ENCODE measurements at places on chromosomes 7 and 10.

GRCh38 chr10:74977072-74977471 lies 134.4 kb upstream of the SAMD8 start:
- no peak for DNase-seq

DNA sequence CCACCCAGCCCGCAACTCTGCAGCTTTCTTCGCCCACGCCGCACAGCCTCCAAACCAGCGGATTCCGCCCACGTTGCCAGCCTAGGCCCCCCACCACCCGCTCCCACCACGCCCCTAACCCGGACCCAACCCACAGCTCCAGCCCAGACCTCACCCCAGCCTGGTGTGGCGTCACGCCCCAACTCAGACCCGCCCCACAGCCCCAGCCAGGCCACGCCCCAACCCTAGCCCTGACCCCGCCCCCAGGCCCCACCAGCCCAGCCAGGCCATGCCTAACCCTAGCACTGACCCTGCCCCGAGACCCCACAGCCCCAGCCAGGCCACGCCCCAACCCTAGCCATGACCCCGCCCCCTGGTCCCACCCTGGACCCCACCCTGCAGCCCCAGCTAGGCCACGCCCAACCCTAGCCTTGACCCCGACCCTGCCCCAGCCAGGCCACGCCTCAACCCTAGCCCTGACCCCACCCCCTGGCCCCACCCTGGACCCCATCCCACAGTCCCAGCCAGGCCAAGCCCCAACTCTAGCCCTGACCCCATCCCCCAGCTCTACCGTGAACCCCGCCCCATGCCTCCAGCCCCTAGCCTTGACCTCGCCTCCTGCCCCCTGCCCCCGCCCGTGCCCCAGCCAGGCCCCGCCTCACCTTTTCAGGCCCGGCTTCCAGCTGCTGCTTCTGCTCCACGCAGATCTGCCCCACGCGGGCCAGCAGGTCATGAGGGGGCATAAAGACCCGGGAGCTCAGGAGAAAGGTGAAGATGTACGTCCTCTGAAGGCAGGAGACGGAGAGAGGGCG lies 64.0 kb downstream of the RASGEF1A start:
- DNase-seq: peak; percentile 56

DNA sequence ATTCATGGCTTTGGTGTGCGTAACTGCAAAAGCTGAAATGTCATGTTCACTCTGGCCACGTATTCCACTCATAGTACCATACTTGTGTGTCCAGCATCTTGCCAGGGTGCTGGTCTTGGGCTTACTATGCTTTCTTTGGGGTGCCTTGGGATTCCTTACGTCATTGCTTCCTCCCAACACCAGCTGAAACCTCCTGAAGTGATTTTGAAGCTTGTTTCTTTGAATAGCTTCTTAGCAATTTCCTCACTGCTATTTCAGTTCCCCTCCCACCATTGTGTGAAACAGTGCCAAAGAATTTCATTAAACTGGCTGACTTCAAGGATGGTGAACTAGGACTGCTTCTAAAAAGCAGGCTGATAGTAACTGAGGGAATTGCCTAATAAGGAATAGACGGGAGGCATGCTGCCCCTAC lies 36.9 kb downstream of the ENTPD1 start:
- DNase-seq: no peak

DNA sequence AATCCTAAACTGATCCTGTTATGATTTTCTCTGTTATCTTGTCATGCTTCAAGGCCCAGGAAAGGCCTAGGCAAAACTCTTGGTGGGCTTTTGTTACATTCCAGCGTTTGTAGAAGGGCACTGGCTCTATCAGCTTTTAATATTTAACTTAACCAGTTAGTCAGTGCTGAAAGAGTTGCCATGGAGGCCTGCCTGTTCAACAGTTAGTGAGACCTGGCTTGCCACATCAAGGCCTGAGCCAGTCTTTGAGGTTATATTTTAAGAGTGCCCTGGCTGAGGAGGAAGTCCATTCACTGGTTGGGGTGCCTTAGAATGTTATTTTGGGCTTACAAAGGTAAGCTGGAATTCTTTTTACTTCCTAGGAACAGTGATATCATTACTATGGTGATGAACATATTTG lies 144.1 kb upstream of the NRG3 start:
- DNase-seq: no peak

DNA sequence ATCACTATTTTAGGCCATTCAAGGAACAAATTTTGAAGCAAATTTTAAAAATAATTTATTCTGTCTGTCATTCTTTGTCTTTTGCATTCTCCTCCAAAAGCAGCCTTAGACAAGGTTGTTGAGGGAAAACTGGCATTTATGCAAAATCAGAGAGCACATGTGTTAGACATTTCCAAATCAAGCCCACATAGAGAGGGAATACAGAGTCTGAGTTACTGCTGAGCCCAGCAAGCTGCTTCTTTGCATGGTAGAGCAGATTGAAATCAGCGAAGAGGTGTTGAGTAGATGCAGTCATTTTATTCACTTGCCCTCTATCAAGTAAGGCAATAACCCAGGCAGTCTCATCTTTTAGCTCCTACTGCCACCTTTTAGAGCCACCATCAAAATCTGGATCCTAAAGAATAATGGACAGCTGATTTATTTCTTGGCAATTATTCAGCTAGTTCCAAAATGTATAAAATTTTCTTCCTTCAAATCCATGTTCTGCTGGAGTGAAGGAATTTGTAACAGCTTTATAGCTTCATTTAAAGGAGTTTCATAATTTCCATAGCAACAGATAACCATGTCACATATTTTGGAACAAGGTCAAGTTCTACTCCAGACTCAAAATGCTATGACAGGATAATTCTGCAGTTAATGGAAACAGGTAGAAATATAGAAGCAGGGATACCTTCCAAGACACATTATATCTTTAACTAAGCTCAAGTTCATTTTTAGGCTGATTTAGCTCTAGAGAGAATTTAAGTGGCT lies 7.3 kb upstream of the PCDH15 start:
- DNase-seq: no peak

GRCh38 chr10:126143117-126143516 lies 245.2 kb downstream of the ADAM12 start:
- no peak for DNase-seq

DNA sequence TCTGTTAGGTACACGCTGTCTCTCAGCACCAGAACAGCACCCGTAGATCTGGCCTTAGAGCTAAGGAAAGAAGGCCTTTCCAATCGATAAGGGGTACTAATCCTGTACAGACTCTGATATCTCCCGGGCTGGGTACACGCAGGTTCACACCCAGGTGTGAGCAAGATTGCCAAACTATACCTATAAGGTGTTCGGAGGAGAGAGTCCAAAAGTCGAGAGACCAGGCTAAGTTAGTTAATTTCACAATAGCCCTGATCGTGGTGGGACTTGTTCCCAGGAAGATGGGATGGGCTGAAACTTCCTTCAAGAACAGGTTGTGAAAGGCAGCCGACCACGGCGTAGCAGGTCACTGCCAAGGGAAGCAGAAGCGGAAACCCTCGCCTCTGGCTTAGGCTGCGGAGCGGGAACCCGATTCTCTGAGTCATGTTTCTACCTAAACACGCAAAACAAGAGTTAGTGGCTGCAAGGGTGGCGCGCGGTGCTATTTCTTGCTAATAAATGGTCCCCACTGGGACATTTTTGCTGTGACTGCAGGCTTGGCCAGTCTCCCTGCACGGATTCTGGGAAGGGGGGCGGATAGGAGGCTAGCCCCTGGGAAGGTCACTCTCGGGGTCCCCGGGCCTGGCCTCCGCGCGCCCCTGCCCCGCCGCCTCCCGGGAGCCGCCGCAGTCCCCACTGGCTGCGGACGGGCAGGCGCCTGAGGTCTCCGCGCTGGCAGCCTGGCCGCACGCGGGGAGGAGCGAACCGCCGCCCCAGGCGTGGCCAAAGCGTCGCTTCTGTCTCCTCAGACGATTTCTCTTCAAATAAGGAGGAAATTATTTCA lies 75.4 kb upstream of the PDSS1 start:
- peak; percentile 52 for DNase-seq

DNA sequence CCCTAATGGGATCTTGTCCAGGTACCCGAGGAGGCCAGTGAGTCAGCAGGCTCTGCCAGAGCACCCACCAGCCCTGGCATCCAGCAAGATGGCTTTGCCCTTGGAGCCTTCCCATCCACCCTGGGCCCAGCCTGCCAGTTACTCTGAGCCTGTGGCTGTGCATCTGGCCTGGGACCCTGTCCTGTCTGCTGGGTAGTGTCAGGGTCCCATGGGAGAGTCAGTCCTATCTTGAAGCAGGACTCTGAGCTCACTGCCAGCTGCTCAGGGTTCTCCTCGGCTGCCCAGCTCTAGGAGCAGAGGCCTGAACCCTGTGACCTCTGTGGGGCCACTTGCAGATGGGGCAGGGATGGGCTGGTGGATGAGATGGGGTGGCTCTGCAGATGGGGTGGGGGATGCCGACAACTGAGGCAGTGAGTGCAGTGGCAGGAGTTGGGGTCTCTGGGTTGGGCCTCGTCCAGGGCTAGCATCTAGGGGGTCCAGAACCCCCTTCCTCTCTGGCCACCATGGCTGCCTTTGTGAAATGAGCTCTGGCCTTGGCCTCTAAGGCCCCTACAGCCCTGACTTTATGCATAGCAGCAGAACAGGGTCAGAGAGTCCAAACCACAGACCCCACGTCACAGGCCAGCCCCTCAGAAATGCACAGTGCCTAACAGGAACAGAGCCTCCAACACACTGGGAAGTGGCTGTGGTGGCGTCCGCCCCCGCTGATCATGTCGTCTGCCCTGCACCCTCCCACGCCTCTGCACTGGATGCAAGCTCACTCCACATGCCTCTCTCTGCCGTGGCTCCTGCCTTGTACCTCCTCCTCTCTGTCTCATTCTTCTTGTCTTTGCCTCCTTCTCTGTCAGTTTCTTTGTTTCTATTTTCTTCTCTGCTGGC lies 88.1 kb upstream of the RET start:
- DNase-seq: no peak

DNA sequence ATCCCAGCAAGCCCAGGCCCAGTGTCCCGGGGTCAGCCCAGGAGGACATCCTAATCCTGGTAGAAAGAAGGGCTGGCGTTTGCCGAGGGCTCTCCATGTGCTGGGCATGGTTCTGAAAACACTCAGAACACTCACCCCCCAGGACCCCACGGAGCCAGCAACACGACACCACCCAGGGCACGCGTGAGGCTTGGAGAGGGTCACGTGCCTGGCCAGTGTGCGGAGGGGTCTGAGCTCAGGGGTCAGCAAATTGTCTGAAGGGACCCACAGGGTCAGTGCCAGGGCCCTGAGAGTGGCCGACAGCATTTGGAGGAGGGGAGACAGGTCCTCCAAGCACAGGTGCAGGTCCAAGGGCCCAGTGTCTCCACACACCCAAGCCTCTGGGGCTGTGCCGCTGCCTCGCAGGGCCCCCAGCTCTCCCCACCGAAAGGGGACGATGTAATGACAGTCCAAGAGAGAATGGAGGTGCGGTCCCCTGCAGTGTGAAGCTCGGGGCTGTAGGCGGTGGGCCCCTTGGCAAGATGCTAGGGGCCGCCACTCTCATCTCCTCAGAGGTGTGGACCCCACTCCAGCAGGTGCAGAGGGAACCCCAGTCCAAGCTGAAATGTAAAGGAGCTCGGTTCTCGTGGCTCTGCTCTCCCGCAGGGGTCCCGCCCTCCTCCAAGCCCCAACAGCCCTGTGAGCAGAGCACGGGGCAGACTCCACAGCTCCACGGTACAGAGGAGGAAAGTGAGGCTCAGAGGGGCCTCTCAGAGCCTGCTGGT lies 7.8 kb downstream of the FOXL3 start:
- no peak for DNase-seq

GRCh38 chr10:106242301-106242700 lies 922.2 kb downstream of the SORCS1 start:
- no peak for DNase-seq

- DNase-seq: no peak
Measured at GRCh38 chr7:144991041-144991440, 155.2 kb upstream of the TPK1 start.

DNA sequence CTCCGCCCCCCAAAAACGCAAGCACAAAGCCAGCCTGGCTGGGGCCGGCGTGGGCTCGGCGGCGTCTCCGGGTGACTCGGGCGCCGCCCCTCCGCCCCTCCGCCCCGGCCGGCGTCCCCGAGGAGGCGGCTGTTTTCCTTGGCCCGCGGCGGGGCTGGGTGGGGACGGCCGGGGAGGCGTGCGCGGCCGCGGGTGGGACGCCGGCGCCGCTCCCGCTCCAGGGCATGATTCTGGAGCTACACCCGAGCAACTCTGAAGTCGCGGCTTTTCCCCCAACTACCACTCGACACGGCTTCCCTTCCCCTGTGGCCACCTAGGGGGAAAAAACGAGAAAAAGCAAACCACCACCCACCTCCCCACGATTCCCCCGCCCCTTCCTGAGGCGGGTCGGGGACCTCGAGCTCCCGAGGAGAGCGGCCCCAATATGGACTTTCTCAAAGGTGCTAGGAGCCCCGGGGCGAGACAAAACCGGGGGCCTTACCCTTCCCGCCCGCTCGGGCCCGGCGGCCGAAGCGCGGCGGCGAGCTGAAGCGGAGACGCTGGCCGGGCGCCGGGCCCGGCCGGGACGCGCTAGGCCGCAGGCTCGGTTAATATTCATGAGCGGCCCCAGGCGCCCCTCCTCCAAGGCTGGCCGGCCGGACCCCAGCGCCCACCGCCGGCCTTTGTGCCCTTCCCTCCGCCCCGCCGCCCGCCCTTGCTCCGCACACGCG lies 856 bp downstream of the ARHGAP21 start:
- peak; percentile 68 for DNase-seq

- no peak for DNase-seq
Measured at GRCh38 chr7:44372560-44373417, 47.4 kb upstream of the CAMK2B start.

DNA sequence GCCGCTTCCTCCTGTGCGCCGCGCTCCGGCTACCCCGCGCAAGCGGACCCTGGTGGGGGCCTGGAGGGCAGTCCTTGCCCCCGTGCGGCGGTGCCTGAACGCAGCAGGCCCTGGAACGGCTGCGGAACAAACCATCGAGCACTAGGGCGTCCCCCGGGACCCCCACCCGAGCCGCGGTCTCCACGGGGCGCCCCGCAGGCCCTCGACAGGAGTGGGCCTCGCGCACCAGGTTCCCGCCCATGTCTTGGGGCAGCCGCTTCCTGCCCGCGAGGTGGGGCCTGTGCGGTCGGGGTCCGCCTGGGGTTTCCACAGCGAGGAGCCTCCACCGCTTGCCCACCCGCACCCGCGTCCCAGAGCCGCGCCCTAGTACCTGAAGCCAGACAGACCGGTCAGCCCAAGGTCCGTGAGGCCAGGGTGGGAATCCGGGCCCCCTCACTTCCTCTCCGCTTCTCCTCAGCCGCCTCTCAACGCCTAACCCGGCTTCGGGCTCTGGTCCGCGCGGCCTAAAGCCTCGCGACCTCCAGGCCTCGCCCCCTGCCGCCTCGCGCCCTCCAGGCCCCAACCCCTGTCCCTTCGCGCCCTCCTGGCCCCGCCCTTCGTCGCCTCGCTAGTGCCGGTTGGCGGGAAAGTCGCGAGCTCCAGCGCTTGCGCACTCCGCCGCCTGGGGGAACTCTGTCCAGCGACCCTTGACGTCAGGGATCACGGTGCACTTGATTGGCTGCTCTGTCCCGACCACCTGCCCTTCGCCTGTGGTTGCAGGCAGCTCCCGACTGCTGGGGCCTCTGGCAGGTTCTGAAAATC lies 7.0 kb upstream of the GBX1 start:
- DNase-seq: peak; percentile 20

DNA sequence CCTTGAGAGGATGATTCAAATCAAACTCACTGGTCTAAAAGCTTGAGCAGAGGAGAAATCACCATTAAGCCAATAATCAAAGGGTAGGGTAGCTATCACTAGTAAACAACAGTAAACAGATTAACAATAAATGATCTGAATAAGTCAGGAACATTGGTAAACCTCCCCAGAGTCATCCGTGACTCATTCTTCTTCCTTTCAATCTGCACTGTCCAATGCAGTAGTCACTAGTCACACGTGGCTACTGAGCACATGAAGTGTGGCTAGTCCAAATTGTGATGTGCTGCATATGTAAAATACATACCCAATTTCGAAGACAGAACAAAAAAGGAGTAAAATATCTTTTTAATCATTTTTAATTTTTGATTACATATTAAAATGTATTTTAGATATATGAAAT lies 64.0 kb downstream of the ERCC6 start:
- DNase-seq: peak; percentile 17

Data from activated CD4-positive, alpha-beta T cell treated with anti-CD3 and anti-CD28 coated beads, Interleukin-2, Interleukin-6, amounts not matched to agents 100 ng/mL and 50 ng/mL, durations not matched to agents 16 hours and 8 hours (primary cell).